ENCODE measurements at places on chromosomes 3 and 15. TPM values are rescaled to one million over a fixed set of nuclear protein-coding genes. Genes with fewer than 3 reads are reported as not detected.

DNA sequence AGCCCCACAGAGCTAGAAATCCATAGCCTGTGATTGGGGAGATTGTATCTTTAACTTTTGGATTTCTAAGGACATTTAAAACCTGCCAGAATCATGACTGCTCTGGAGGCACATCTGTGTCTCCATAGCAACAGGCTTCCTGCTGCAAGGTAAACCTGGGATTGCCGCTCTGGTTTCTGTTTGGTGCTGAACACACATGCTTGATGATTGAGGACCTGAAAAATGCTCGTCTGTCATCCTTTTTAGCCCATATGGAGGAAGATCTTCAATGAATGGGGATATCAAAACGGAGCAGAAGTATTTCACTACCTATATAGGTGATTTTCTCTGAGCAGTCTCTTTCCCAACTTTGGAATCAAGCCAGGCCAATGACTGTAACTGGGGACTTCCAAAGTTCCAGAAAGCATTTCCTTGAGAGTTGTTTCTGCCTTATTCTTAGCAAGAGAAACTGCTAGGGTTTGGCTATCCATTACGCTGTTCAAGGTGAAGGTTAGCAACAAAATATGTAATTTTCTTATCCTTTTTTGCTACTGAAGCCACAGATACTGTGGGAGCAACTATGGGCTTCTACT is 96.5 kb upstream of the TNIK start:
- no peaks in the 10 kb centered on the region for H3K4me1 ChIP-seq
- DNase-seq, result no peak
- H3K36me3 ChIP-seq, result no peaks in the 10 kb centered on the region
- no peaks in the 10 kb centered on the region for H3K27me3 ChIP-seq

GRCh38 chr3:152785051-152785450 is 49.9 kb upstream of the P2RY1 start:
- H3K4me3 ChIP-seq, result no peak overlapping the region
- H3K36me3 ChIP-seq, result no peaks in the 10 kb centered on the region
- no peaks in the 10 kb centered on the region for H3K4me1 ChIP-seq
- DNase-seq, result no peak
- no peak overlapping the region for H3K27ac ChIP-seq

- peaks cover 5% of the 10 kb centered on the region for H3K36me3 ChIP-seq
- H3K27me3 ChIP-seq, result no peaks in the 10 kb centered on the region
- H3K4me3 ChIP-seq, result no peak overlapping the region
- H3K4me1 ChIP-seq, result peaks cover 5% of the 10 kb centered on the region
- no peak overlapping the region for H3K27ac ChIP-seq
Measured at GRCh38 chr15:99135194-99135593, 30.3 kb downstream of the SYNM start.

The CD200R1 gene
- 0.44 TPM for total RNA-seq

The FAM81A gene
- total RNA-seq, result not detected

The PTX3 gene
- not detected for total RNA-seq

The VIPR1 gene
- 34.5 TPM for total RNA-seq

The LRRC58 gene
- 10.1 TPM for total RNA-seq

Data from right lobe of liver (tissue), 6 donors.